ENCODE measurements at places on chromosomes 4 and X.

DNA sequence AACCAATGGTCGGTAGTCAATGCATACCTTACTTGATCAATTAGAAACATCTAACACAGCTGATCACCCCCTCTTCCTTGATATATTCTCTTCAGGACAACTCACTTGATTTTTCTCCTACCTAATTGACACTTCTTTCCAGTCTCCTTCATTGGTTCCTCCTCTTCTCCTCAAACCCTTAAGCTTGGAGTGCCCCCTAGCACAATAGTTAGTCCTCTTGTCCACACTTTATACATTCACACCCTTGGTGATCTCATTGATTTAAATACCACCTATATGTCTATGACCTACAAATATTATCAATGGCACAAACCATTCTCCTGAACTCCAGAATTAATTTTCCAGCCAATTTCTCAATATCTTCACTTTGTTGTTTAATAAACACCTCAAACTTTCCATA is 724.0 kb downstream of the ADGRL3 start:
- DNase-seq: no peak

- no peak for DNase-seq
Observed at GRCh38 chrX:100864657-100865391, 9.3 kb downstream of the NOX1 start.

DNA sequence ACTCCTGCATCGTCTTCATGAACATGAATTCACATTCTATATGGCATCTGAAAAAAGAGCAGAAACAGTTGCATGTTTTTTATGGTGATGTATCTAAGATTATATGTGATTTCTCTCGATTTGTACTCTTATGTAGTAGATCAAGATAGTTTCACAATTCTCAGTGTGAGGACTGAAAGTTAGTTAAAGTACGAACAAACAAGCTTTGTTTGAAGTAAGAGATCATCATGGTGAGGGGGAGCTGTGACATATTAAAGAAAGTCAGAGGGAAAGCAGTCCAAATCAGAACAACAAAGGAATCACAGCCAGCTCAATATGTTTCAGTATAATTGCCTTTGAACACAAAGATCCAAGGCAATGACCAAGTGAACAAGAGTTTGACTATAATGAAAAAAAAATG is 1140.6 kb downstream of the SH3BGRL start:
- DNase-seq: no peak

DNA sequence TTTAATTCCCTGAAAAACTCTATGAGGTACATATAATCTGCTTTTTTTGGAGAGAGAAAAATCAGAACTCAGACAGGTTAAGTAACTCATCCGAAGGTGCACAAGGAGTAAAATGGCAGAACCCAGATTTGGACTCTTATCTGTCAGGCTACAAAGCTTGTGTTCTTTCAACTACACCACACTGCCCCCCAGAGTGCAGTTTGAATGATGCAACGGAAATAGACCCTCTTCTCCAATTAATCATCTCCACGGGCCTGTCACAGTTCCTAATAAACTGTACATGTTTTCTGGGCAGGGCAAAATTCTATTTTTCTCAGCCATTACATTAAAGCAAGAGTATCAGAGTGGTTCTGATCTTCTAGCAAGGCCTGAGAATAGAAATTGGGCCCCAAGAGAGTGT is 35.3 kb upstream of the DCX start:
- no peak for DNase-seq

- DNase-seq: no peak
Observed at GRCh38 chrX:16589211-16589610, 60.7 kb upstream of the S100G start.

- DNase-seq: no peak
Observed at GRCh38 chrX:100695991-100696390, 35.9 kb downstream of the SYTL4 start.

DNA sequence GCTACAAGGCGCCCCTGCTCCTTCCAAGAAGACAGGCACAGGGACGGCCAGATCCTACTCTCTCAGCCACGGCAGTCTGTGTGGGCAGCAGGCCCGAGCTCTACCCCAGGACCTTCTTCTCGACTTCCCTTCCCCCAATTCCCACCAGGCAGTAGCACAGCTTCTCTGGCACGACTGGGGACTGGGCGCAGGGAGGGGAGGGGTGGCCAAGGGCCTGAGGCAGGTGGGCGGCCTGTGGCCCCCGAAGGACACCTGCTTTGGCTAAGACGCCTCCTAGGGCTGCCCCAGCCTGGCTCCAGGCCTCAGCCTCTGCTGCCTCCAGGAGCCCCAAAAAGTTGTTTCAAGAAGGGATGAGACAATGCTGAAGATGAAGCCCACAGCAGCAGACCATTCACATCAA is 24.2 kb upstream of the IRF2 start:
- no peak for DNase-seq

- no peak for DNase-seq
Observed at GRCh38 chrX:76617020-76617419, 189.5 kb downstream of the MAGEE1 start.

DNA sequence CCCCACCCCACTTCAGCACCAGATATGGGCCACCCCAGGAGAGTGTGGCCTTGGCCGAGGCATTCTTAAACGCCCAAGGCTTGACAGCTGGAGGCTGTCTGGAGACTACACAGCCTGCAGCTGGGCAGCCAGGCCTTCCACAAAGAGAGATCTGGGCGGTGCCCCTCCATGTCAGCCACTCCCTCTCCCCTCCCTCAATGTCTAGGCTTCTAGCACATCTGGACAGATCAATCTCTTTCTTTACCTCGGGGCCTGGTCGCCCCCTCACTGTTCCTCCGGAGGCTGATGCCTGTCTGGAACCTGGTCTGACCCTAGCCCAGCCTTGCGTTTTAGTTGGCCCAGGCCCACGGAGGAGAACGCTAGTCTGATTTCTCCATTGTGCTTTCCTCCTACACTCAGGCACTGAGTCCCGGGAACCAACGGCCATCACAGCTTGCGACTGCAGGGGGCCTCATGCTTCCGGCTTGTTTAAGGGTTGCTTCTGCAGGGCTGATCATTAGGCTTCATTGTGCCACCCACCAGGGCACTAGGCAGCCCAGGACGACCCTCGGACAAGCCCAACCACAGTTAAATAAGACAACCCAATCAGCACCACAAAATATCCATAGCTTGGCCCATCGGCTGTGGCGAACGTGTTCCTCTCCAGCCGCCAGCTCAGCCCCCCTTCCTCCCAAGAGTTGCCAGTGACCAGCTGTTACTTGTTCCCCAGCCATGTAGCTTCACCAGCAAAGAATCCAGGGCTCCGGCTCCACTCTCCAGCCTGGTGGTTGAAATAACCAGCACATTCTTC is 200.6 kb downstream of the BCOR start:
- no peak for DNase-seq

GRCh38 chr4:99979872-99980271 is 29.8 kb upstream of the H2AZ1 start:
- DNase-seq: no peak

- DNase-seq: no peak
Observed at GRCh38 chr4:7135389-7135746, 57.0 kb upstream of the SORCS2 start.

GRCh38 chr4:4860600-4861389 is 1.3 kb downstream of the MSX1 start:
- DNase-seq: no peak

GRCh38 chrX:29066516-29066915 is 479.3 kb downstream of the IL1RAPL1 start:
- no peak for DNase-seq

DNA sequence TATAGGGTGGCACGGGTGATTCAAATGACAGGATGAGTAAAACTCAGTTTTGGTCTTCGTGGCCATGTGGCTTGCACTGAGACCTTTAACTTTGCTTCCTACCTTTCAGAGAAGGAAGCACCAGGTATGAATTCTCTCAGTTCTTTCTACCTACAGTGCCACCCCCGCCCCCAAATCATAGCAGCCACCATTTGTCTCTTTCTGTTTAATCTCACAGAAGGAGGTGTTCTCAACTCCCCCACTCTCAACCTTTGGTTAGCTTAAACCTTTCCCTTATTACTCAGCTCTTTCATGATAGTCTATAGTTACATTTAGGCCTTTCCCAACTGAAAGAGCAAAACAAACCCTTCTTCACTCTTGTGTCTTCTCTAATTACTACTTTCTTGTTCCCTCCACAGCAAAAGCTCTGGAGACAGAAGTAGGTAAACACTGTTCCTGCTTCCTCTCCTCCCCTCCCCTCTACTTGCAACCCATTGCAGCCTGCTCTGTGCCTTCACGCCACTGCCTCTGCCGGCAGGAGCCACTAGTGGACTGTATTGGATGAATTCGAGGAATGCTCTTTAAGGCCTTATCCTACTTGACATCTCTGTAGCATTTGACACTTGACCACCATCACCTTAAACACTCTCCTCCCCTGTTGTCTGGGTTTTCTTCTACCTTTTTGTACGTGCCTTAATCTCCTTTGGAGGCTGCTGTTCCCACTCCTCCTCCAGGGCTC is 123.7 kb downstream of the AFF1 start:
- no peak for DNase-seq

DNA sequence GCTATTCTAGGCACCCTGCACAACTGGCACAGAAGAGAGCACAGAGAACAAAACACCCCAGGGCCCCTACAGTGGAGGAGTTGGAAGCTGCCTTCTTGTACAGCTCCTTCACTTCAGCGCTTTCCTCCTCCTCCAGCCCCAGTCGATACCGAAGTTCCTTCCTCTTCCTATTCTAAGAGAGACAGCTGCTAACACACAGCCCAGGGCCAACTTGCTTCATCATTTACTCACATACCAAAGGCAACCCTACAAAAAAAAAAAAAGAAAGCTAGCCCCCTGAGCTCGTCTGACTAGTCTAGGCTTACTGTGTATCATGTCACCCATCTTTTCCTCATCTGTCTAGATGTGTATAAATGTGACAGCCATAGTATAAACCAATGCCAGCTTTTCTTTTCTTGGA is 64.5 kb downstream of the MID1 start:
- no peak for DNase-seq

GRCh38 chr4:119678761-119679160 is 50.2 kb upstream of the PDE5A start:
- no peak for DNase-seq

DNA sequence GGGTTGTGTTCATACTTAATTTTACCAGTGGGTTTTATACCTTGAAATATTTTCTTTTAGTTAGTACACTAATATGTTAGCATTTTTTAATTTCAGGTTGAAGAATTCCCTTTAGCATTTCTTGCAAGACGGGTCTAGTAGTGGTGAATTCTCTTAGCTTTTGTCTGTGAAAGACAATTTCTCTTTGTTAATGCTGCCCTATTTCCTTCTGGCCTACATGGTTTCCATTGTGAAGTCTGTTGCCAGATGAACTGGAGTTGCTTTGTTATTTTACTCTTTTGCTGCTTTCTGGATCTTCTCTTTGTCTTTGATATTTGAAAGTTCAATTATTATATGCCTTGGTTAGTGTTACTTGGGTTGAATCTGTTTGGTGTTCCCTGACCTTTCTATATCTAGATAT is 25.0 kb upstream of the MTHFD2L start:
- no peak for DNase-seq

DNA sequence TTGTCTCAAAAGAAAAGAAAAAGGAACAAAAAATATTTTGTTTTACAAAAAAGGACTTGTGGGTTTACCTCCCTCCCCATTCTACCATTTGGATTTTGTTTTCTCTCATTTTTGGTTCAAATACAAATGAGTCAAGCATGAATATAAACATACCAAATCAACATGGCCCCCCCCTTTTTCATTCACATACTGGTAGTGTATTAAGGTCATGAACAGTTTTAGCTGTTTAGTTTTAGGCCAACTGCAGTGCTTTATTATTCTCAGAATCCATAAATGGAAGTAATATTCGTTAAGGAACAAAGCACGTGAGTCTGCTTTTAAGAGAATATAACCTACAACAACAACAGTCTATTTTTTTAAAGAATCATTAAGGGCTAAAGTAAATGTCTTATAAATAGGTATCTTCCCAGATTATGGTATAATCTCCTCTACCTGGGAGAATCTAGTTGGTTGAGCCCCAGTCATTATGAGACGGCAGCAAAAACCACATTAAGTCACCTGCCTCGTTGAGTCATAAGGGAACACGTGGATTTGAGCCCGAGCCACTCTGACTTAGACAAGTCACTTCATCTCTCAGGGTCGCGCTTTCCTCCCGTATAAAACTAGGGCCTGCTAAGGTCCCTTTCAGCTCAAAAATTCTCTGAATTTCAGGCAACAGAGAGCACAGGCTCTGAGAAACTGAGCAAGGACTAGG is 26.7 kb downstream of the BCLAF3 start:
- no peak for DNase-seq

DNA sequence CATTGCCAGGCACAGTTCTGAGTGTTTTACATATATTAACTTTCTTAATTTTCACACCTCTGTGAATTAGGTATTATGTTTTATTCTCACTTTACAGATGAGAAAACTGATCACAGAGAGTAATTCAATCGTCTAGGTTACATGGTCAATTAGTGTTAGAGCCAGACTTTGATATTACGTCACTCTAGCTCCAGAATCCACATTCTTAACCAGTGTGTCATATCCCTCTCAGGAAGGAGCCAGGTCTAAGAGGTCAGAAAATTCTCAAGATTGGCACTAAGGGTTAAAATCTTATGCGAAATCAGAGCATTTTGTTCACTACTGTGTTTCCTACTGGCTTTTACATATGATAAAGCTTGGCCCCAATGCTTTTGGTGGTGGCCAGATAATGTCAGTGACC is 7.4 kb downstream of the DMP1 start:
- no peak for DNase-seq

GRCh38 chr4:178185517-178185916 is 743.3 kb upstream of the AGA start:
- no peak for DNase-seq

- DNase-seq: no peak
Observed at GRCh38 chr4:4913628-4914027, 54.2 kb downstream of the MSX1 start.

DNA sequence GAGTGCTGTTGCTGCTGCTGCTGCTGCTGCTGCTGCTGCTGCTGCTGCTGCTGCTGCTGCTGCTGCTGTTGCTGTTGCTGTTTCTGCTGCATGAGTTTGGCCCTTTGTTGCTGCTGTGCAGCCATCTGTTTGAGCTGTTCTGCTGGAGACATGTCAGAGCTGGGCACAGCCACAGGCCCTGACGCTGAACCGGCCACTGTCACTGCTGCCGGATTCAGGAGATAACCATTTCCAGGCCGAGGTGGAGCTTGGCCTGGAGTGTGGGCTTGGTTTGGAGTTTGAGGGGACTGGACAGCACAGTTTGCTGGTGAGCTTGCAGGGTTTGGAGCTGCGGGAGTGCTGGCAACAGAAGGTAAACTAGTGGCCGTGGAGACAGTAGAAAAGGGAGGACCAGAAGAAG is 224.3 kb downstream of the MGST2 start:
- no peak for DNase-seq

DNA sequence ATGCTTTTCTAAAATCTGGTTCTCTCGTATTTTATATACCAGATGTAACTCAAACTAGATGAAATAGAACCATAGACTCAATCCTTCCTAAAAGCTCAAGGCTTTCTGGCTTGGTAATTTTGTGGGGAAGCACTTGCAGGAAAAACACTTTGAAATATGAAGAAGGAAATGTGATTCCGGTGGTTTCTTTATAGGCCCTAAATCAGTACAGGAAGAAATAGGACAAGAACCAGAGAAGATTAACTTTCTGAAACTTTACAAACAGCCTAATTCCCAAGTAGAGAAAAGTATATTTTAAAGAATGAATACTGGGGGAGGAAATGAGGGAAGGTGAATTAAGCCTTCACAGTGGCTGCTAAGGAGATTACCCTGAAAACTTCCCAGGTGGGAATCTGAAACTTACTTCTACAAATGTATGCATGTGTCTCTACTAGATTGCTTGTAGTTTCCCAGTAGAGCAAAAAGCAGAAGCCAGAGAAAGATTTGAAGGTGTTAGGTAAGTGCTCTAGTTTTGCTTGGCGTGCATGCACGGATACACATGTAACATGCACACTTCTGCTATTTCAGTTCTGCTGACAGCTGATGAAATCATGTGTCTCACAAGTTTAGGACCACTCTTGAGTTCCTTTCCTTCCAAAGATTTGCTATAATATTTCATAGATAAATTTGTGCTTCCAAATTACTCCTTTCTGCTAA is 92.1 kb downstream of the AFF1 start:
- DNase-seq: no peak

Data from stimulated activated CD8-positive, alpha-beta memory T cell treated with anti-CD3 and anti-CD28 coated beads, Interleukin-15, amount 100 ng/mL, for 24 hours (primary cell).